Progenitor cell of endocrine pancreas (in vitro differentiated cells): ENCODE measurements at places on chromosomes 7 and 10.

DNA sequence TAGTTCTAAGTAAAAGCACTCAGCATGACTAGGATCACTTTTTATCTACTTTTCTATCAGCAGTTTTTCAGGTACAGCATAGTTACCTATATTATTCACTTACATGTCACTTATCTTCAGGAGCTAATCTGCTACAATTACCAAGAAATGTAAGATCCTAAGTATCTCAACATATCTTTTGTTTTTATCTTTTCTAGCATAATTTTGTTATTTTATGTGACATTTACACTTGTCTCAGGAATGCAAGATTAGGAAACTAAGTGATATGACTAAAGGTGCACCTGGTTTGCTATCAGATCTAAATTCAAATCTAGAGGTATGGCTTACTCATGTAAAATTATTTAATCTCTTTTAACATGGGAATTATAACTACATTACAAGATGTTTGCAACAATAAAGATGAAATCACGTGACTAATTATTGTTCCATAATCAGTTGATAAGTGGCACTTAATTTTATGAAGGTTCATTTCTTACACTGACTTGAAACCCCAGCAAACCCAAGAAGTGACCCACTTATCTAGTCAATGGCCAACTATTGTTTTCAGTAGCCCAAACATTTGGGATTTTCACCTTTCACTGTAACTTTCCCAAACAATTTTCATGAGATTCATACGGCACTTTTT lies 390.3 kb upstream of the PCDH15 start:
- no peak for DNase-seq

DNA sequence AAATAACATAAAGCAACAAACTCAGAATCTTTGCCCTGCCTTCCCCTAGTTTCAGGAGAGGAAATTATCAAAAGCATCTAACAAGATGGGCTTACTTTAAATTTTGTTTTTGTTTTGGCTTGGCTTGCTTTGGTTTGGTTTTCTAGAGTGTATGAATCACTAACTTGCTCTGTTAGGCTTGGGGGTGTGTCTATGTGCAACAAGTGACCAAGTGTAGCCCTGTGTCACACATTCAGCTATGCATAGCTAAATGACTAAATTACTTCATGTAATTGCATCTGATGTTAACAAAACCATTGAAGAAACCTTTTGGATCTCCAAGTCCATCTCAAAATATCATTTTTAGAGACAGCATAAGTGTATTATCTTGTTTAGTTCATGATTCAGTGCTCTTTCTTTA lies 251.0 kb downstream of the TFEC start:
- DNase-seq = no peak

DNA sequence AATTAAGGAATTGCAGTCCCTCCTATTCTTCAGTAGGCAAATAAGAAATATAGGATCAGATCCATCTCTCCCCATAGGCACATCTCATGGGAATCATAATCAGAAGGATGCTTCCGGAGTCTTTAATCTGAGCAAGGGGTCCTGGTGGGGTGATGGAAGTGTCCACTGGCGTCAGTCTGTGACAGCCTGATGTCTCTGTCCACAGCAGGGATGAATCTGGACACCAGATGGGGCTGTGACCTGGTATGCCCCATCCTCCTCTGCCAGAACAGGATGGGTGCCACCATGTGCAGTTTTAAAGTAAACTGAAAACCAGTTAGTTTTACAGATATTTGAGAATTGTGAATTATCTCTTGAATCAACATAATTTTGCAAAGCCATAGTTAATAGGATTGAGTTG lies 148.7 kb downstream of the C1GALT1 start:
- no peak for DNase-seq

GRCh38 chr7:82760074-82760473 lies 316.5 kb upstream of the CACNA2D1 start:
- DNase-seq = no peak

- DNase-seq = no peak
Measured at GRCh38 chr10:70067586-70067985, 14.9 kb downstream of the MACROH2A2 start.

DNA sequence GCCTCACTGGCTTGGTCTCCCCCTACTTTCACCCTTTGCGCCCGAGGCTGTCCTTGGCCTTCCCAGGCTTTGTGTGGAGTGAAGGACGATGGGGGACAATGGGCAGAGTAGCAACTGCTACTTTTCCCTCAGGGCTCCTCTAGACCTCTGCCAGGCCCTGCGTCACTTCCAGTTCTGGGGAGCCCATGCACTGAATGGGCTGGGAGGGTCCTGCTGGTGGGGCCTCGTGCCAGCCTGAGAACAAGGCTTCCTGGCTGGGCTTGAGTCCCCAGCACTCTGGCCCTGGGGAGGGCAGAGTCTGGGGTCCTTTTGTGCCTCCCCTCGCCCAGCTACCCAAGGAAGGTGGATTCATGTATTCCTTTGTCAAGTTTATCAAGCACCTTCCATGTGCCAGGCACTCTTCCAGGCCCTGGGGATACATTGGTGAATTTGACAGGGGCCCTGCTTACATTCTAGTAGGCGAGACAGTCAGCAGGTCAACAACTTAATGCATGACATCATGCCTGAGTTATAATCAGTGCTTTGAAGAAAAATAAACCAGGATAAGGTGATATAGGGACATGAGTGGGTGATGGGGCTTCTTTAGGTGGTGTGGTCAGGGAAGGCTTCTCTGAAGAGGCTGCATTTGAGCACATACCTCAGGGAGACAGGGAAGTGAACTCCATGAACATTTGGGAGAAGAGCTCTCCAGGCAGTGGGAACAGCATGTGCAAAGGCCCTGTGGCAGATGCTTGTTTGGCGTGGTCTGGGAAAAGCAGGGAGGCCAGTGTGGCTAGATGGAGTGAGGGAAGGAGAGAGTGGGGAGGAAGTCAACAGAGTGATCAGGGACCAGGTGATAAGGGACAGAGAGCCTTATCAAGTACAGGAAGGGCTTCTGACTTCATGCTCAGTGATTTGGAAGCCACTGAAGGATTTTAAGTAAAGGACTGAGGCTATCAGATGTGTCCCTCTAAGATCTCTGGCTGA lies 14.1 kb downstream of the ZMIZ1 start:
- no peak for DNase-seq

- DNase-seq = no peak
Measured at GRCh38 chr10:33010132-33011037, 52.4 kb upstream of the ITGB1 start.

DNA sequence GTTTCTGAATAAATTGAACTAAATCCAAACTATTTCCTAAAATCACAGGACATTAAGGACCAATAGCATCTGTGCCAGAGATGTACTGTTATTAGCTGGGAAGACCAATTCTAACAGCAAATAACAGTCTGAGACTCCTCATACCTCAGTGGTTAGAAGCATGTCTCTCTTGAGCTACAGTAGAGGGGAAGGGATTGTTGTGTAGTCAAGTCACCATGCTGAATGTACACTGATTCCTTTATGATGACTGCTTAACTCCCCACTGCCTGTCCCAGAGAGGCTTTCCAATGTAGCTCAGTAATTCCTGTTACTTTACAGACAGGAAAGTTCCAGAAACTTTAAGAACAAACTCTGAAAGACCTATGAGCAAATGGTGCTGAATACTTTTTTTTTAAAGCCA lies 13.9 kb downstream of the MEST start:
- no peak for DNase-seq

DNA sequence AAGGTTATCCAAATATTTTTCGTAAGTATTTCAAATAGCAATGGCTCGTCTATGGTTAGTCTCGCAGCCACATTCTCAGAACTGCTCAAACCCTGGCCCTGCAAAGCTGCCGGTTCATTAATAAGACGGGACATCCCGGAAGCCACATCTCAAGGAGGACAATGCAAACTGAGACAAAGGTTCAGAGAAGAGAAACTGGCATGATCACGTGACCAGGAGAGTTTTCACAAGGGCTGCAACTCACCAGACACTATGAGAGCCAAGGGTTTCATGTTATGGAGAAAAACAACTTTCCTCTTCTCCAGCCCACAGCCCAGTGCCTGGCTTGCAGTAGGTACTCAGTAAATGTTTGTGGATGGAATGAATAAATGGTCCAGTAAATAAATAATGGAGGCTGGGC lies 5.0 kb upstream of the HSPA12A start:
- no peak for DNase-seq

- DNase-seq = no peak
Measured at GRCh38 chr10:92742331-92743228, 52.8 kb downstream of the HHEX start.

GRCh38 chr10:102975483-102976379 lies 57.6 kb downstream of the CNNM2 start:
- DNase-seq = no peak

GRCh38 chr10:119441921-119442757 lies 100.4 kb downstream of the RGS10 start:
- DNase-seq = no peak

- DNase-seq = peak; percentile 12
Measured at GRCh38 chr10:73095481-73096021, 1.1 kb downstream of the P4HA1 start.

GRCh38 chr7:119903085-119903484 lies 369.9 kb upstream of the KCND2 start:
- no peak for DNase-seq

DNA sequence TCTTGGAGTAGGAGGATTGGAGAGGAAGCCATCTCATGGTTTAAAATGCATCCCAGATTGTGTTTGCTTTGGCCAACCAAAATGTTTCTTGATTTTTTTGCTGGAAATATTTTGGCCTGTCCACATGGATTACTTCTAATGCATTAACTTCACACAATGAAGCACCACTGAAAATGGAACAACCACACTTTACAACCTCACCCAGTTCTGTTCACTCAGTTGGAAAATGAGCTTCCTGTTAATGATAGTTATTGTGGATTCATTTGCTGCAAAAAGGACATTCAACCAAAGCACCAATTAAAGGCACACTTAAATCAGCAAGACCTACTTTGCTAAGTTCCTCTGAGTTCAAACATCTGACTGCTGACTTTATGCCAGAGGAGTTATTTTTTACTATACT lies 11.3 kb upstream of the A1CF start:
- no peak for DNase-seq

GRCh38 chr10:98090822-98091221 lies 43.6 kb upstream of the R3HCC1L start:
- DNase-seq = no peak

- DNase-seq = no peak
Measured at GRCh38 chr10:114647545-114648138, 10.4 kb downstream of the ABLIM1 start.

- no peak for DNase-seq
Measured at GRCh38 chr10:23481363-23481961, 42.6 kb downstream of the OTUD1 start.

DNA sequence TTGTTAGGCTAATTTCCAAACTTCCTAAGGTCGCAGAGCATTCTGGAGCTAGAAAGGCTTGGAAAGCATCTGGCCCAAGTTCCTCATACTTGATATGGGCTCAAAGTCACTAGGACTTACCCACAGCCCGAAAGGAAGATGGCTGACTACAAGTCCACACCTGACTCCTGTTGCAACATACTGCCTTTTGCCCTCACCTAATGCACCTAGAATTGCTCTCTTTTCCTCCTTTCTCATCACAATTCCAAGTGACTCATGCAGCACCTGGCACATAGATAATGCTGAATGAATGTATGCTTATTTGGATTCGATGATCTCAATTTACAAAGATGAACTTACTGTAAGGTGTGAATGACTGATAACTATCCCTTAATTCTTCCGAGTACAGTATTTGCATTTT lies 131.5 kb downstream of the SORBS1 start:
- no peak for DNase-seq

DNA sequence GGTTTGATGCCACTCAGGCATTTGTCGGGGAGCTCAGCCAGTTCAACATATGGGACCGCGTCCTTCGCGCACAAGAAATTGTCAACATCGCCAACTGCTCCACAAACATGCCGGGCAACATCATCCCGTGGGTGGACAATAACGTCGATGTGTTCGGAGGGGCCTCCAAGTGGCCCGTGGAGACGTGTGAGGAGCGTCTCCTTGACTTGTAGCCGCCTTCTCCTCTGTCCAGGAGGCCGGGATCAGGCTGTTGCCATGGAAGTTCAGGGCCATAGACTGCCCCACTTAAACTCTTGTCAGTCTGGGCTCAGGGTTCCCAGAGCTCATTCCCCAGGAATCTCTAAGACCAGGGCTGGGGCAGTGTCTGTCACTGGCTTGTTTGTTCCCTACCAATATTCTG lies 11.3 kb downstream of the NPTX2 start:
- DNase-seq = no peak

DNA sequence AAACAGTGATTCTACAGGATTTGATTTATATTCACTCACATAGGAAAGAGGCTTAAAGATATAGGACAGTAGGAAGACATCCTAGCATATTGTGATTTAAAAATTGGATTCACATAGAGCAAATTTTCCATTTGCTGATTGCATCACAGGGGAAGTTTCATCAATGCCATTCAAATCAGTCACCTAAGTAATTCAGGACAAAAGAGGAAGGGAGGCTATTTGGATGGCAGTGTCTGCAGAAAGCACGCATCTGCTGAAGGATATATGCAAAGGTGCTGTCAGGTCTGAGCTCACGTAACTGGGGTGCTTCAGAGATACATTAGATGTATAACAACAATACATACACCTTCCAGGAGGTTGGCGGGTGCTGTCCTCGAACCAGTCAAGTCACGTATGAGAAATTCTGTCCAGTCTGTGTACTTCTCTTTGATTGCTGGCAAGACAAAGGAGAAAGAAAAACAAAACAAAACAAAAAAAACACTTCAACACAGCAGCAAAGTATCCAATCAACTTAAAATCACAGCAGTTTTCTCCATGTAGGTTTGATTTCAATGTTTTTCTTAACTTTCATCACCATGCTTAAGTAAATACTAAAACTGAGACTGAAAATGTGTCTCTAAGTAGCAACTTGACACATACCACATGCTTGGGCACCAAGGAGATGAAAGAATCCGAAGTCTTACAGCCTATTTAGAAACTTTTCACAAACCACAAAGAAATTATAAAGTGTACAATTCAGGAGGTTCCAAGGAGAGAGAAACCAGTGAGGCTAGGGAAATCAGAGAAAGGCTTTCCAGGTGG lies 125.1 kb downstream of the SFMBT2 start:
- DNase-seq = no peak

DNA sequence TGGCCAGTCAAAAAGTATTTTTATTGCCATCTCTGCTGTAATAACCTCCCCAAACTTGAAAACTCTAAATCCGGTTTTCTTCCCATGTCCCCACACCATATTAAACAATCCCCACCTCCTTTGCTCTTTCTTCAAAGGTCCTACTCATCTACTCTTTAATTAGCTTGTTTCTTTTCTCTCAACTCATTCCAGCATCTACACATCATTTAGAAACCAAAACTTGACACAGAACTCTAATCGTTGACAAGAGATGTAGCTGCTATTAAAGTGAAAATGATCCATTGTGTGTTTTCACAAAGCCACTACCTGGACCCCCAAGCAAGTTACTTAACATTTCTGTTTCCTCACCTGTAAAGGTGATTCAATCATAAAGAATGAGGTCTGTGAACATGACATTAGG lies 436.3 kb upstream of the NPVF start:
- DNase-seq = no peak

GRCh38 chr10:127142136-127142535 lies 54.3 kb downstream of the INSYN2A start:
- no peak for DNase-seq

GRCh38 chr7:55593172-55593514 lies 20.8 kb upstream of the VOPP1 start:
- DNase-seq = no peak

- DNase-seq = no peak
Measured at GRCh38 chr7:81883801-81884393, 114.0 kb upstream of the HGF start.

- no peak for DNase-seq
Measured at GRCh38 chr10:78283069-78283682, 249.5 kb downstream of the RPS24 start.
